Right renal pelvis (tissue), 4 donors: ENCODE measurements at places on chromosomes 2 and 18. TPM values are rescaled to one million over a fixed set of nuclear protein-coding genes. Genes with fewer than 3 reads are reported as not detected.

DSC2 gene
- polyA plus RNA-seq: 55.5 TPM

STPG4 gene
- 0.22 TPM for polyA plus RNA-seq

PRSS56 gene
- not detected for polyA plus RNA-seq

GULP1 gene
- polyA plus RNA-seq: 63.6 TPM

ANKRD62 gene
- polyA plus RNA-seq: 0.10 TPM

CKAP2L gene
- 13.8 TPM for polyA plus RNA-seq

ARMC9 gene
- 25.3 TPM for polyA plus RNA-seq

DNA sequence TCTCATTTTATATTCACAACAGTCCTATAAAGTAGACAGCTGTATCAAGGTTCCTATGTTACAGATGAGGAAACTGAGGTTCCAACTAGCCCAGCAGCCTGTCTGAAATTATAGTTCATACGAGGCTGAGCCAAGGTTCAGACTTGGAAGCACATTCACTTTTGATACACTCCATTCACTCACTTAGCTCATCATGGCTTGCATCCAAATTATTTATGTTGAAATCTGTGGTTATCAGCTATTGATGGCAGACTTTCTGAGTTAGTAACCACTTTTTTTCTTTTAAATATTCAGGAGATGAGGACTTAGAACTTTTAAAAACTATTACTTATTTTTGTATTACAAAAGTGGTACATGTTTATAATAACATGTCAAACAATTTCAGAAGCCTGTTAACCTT lies 188.2 kb downstream of the MTX2 start:
- no peak for DNase-seq

- DNase-seq: no peak
These were observed 25.2 kb downstream of the FAM228A start for GRCh38 chr2:24199968-24200590.

DNA sequence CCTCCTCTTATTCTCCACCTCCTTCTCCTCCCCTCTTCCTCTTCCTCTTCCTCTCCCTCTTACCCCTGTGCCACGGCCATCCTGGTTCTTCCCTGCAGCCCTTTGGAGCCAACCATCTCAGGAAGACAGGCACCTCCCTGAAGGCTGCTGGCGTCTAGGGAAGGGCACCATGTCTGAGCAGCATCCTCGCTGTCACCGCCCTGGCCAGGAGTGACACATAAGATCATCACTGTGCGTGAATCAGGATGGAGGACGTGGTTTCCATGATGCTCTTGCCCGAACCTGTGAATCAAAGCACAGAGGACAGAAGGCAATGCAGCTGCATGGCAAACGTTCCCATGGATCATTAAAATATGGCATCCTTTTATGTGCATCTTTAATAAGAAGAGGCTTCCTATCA lies 236.0 kb downstream of the SH3BP4 start:
- no peak for DNase-seq

DNA sequence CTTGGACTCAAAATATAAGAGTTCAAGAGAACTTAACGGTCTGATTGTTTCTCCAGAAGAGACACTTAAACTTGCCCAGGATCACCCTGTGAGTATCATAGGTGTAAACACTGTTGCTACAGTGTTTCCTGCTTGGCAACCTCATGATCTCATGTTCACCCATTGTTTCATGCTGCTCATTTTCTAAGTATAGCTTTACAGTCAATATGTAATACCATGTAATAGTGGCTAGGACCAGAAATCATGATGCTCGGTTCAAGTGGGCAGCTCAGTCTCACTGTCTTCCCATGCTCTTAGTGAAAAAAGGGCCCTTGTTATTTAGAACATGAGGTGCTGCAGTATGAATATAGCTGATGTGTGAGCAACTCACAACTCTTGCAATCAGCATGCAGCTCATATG lies 157.5 kb downstream of the CERS6 start:
- DNase-seq: no peak

GRCh38 chr18:14997357-14997756 lies 249.4 kb downstream of the ANKRD30B start:
- DNase-seq: no peak

DNA sequence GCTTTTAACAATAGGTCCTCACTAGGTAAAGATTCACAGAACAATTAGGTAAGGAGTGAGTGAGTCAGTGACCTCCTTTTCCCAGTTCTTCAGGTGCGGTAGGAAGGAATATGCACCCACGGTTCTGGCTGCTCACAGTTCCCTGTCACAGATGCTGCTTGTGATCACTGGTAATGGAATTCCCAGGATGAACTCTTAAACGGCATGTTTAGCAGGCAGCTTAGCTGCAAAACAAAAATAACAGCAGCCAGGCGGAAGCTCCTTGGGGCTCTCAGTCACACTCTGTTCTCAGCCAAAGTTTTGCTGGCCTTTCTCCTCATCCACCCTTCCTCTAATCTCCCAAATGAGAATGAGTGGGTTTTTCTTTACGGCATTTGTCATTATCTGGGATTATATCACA lies 274.5 kb downstream of the MYT1L start:
- DNase-seq: no peak

DNA sequence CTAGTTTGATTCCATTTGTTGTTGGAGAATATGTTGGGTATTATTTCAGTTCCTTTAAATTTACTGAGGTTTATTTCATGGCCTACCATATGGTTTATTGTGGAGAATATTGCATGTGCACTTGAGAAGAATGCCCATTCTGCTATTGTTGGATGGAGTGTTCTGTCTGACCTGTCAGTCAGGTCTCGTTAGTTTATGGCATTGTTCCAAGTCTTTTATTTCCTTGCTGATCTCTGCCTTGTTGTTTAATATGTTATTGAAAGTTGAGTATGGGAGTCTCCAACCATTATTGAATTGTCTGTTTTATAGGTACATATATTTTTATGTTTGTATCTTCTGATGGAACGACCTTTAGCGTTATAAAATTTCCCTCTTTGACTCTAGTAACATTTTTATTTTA lies 86.3 kb downstream of the PTPN4 start:
- DNase-seq: no peak

DNA sequence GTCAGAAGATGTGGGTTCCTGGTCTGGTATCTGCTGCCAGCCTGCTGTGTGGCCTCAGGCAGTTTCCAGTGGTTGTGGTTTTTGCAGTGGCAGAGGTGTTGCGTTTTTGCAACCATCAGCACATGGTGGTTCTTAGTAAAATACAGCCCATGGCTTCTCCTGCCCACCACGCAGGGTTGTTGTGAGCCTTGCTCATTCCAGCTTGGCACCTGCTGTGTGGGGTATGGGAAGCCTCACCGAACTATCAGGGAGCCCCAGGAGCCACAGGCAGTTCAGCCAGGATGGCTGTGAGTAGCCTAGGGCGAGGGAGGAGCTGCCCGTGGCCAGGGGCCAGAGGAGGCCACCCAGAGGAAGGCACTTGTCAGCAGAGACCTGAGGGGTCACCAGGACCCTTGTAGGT lies 9.8 kb downstream of the ARID5A start:
- no peak for DNase-seq

- no peak for DNase-seq
These were observed 162.0 kb downstream of the RTP5 start for GRCh38 chr2:242031481-242032019.

DNA sequence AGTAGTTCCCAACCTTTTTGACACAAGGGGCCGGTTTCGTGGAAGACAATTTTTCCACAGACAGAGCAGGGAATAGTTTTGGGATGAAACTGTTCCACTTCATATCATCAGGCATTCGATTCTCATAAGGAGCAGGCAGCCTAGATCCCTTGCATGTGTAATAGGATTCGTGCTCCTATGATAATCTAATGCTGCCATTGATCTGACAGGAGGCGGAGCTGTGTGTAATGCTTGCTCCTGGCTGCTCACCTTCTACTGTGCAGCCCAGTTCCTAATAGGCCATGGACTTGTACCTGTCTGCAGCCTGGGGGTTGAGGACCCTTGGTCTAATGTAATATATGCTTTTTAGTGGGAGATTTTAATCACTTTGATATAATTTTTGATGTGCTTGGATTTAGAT lies 188.7 kb upstream of the KLHL14 start:
- DNase-seq: no peak

- DNase-seq: no peak
These were observed 42.9 kb downstream of the DYSF start for GRCh38 chr2:71496156-71496770.

DNA sequence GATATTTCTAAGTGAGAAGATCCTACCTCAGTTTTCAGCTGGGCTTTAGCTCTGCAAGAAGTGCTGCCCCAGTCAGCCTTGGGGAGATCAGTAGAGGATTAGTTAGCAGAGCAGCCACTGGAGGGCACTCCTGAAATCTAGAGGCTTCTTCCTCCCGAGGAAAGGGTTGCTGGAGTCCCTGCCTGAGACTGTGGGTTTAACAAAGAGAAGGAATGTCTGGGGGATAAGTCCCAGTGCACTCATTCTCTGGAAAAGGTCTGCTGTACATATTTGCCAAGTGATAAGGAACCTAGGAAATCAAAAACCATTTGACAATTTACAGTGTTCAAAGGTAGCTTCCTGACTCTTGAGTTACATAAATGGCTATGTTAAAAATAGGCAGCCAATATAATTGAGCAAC lies 207.2 kb downstream of the SLC8A1 start:
- no peak for DNase-seq

GRCh38 chr18:79809482-79810192 lies 11.9 kb downstream of the KCNG2 start:
- DNase-seq: no peak

DNA sequence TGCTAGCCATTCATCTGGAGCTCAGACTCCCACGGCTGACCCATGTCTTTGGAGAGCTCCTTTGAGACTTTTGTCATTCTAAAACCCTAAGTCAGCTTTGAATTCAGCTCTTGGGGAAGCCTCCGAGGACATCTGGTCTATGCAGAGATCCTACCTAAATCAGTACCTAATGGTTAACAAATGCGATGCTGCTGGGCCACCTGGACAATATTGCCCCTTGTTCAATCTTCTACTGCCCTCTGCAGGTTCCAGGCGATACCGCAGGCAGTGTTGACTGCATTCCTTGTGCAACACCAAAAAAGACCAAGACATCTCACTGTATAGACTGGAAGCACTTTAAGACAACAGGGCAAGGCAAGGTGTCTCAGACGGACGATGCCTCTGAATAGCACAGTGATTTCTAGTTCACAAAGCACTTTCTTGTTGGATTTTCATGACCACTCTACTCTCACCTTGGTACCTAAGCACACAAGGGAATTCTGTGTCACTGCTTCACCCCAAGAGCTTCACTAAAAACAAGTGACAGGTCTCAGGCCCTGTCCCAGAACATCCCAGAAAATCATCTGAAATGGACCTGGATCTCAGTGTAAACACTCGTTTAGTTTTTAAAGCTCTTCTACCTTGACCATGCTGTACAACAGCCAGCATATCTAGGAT lies 80.9 kb downstream of the XDH start:
- DNase-seq: peak; percentile 76

DNA sequence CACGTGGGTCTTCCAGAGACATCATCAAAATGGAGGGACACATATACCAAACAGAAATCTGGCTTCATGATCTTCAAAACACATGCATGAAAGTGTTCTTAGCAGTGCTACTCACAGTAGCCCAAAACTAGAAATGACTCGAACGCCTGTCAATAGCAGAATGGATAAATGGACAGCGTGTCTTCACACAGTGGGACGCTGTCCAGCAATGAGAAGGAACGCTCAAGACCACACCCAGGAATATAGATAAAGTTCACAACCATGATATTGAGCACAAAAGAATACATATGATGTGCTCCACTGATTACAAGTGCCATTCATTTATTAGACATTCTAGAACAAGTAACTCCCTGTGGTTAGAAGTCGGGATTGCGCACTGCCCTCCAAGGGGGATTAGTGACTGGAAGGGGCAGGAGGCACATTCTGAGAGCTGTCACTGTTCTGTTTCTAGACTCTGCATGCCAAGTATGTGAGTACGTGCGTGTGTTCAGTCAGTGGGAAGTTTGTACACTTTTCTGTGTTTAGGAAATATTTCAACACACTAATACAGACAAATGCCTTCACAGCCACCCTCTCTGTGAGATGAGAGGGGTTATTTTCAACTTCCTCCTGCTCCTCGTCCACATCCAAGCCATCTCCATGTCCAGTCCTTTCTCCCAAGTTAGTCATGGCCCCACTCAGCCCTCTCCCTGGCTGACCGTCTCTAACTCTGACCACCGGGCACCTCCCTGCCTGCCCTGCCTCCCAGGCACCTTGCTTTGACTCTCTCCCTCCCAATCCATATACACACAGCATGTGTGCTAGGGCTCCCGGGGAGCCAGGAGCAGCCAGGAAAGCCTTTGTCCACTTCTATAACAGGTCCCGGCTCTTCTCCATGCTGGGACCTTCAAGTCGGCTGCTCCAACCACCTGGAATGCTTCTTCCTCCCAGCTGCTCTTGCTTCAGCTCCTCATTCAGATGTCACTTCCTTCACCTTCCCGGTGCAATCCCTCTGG lies 26.9 kb upstream of the TNS1 start:
- no peak for DNase-seq

DNA sequence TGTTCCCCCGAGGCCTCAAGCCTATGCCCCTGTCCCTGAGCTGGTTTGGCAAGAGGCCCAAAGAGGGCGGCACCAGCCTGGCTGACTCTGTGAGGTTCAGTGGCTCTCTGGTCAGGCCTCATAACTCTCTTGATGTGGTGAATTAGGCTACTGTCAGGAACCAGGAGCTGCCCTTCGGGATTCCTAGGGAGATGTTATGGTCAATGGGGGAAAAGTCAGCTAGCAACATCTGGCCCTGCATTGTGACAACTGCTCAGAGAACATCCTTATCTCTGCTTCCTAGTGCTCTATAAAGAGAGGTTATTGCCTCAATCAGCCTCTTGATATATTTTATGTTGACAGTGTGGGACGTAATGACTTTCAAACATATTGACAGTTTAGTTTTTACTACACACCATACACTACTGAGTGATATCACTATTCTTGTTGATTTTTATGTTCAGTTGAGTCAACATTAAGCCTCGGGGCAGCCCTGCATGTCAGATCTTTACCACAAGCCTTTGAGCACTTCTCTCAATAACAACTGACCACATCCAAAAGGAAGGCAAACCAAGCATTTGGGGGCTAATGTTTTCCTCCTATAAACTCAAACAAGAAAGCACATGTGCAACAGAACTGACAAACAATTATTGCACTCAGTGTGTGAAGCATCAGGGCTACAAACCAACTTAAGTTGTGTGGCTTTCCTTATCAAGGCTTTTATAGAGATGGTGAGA lies 448.3 kb upstream of the SLC14A2 start:
- DNase-seq: no peak

- DNase-seq: no peak
These were observed 39.6 kb downstream of the SCN3A start for GRCh38 chr2:165164201-165164600.

DNA sequence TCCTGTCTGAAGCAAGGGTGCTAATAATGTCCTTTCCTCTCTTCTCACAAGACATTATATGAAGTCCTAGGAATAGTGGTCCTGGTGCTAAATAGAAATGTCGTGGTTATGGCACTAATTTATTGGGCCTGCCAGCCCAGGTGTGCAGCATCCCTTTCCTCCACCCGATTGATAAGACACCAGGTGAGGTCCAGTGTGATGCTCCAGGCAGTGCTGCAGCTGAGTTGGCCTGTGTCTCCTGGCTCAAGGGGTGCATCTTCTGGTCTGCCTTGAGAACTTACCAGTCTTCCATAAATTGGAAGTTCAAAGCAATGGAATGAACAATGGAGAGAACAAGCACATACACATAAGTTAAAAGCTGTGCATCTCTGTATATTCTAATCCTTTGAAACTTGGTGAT lies 26.9 kb downstream of the CRIM1 start:
- DNase-seq: no peak
